ENCODE measurements at places on chromosomes 3 and 15. TPM values are rescaled to one million over a fixed set of nuclear protein-coding genes. Genes with fewer than 3 reads are reported as not detected.
A peak's percentile ranks its signal among the peaks of the same experiment; 100 is the strongest.

DNA sequence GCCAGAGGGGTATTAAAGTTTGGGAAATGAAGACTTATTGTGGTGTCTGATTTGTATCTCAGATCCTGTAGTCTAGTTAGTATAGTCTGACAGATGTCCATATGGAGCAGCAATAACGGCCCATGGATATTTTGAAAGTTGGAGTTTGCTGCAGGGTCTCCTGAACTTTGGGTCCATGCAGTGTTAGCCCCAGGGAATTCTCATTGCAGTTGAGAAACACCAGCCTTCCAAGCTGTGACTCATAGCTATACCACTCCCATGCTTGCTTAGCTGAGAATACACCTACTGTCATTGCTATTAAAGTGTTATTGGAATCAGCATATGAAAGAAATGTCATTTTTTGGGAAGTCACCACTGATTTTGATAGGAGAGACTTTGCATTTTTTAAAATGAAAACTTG, 29.2 kb downstream of the TMOD2 start:
- no peak for DNase-seq

GRCh38 chr3:17755836-17756235, 13.4 kb upstream of the TBC1D5 start:
- no peak for DNase-seq

DNA sequence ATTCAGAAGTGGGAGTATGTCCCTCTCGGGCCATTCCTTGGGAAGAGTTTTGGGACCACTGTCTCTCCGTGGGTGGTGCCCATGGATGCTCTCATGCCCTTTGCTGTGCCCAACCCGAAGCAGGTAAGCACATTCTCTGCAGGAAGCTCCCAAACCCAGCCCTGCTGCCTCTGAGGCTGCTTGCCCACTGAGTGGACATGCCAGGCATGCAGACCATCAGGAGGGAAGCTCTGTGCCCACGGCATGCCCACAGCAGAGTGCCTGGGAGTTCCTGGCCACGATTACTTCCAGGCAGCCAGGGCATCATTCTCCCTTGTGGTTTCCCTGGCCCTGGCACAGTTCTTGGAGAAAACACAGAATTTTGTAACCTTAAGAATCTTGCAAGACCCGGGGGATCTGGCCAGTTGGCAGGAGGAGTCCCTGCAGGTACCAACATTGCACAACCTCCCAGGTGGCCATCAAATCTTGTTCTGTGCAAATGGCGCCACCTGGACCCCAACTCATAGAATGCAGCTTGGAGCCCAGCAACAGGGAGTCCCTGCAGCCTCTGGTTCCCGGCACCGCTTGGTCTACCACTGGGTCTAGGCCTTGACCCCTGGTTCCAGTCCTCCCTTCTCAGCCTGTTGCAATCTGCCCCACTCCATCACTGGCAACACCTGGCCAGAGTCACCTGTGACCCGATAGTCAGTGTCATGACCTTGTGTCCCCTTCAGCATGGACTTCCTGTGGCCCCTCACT, 20.4 kb downstream of the FAH start:
- peak; percentile 46 for DNase-seq

The NR2F2 gene
- not detected for total RNA-seq

The SI gene
- total RNA-seq = not detected

DNA sequence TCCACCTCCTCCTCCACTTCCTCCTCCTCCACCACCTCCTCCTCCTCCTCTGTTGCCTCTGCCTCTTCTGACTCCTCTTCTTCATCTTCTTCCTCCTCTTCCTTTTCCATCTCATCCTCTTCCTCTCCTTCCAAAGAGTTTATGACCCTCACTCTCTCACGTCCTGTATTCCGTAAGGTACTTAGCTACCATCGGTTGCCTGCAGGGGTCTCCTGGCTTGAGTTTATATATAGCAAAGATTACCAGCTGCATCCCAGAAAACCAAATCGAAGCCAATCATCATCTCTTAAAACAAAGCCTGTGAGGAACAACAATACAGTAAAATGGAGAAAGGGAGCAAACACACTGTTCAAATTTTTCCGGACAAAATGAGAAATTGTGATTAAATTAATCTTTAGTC, 317.4 kb downstream of the C3orf38 start:
- no peak for DNase-seq

DNA sequence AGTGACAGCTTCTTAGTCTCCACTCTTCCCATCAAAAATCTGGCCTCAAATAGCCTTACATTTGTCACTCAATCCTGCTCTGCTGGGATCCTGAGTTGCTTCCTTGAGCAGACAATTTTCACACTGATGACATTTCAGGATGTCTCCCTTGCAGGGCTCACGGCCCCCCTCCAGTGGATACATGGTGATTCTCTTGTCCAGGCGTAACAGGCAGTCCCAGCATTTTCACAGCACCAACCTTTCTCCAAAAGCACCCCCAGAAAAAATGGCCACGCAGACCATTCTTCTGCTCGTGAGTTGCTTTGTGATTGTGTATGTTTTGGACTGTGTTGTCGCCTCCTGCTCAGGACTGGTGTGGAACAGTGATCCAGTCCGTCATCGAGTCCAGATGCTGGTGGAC, 47.4 kb upstream of the WNT7A start:
- DNase-seq = no peak

DNA sequence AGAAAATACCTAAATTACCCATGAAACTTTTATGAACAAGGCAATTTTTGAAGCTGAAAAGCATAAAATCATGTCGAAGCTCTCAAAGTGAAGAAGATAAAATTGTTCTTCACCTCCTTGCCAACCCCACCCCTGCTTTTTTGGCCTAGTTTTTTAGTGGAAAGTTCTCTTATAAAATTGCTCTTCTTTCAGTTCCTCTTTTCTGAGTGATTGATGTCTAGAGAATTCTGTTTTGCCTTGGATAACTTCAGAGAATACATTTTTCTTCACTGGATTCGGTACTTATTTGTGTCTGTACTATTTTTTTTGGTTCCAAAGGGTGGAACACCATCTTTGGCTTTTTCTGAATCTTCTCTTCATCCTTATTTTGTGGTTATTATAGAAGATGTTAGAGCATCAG, 25.0 kb upstream of the PYDC2 start:
- no peak for DNase-seq

- DNase-seq = no peak
Measured at GRCh38 chr3:132417695-132418411, 551 bp downstream of the DNAJC13 start.

The PDCD7 gene
- 33.6 TPM for total RNA-seq

GRCh38 chr15:41494190-41494921, 682 bp downstream of the ITPKA start:
- peak; percentile 59 for DNase-seq

DNA sequence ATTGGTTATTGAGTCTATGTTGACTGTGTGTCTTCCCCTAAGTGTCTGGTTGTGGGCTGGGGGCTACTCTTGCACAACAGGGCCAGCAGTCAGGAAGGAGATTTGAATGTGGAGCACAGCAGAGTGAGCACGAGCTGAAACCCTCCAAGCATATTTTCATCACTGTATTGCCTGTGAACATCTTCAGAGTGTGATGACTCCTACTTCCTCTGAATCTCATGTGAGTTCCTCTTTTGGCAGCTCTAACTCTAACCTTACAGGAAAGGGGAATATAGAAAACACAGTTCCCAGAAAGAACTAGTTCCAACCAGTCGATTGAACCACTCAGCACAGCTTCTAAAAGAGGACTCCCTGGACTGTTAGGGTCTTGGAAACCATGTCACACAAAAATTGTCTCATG, 211.6 kb downstream of the RAP2B start:
- no peak for DNase-seq

- no peak for DNase-seq
Measured at GRCh38 chr15:31300208-31300661, 26.4 kb upstream of the KLF13 start.

DNA sequence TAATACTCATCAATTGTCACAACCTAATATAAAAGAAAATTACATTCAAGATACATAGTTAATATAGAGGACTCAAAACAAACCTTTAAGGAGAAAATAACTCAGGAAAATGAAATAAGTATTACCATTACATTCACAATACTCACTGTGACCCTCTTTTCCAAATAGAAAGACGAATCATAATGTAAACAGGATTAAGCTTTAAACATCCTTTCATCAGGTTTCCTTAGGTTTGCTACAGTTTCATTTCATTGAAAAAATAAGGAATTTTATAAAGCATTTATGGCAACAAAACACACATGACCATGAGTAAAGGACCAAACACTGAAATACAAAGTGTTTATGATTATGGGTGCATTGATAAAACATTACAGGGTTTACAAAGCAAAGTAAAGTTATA, 162.7 kb downstream of the ALCAM start:
- DNase-seq = no peak

The SSR3 gene
- total RNA-seq = 175 TPM

GRCh38 chr15:70036585-70037291, 61.0 kb downstream of the TLE3 start:
- no peak for DNase-seq

The EAF2 gene
- 8.9 TPM for total RNA-seq

GRCh38 chr3:105836533-105836932, 32.3 kb downstream of the CBLB start:
- no peak for DNase-seq

The GOLGA6B gene
- not detected for total RNA-seq

The CHRFAM7A gene
- total RNA-seq = not detected

GRCh38 chr15:48560321-48561051, 85.0 kb downstream of the FBN1 start:
- no peak for DNase-seq

DNA sequence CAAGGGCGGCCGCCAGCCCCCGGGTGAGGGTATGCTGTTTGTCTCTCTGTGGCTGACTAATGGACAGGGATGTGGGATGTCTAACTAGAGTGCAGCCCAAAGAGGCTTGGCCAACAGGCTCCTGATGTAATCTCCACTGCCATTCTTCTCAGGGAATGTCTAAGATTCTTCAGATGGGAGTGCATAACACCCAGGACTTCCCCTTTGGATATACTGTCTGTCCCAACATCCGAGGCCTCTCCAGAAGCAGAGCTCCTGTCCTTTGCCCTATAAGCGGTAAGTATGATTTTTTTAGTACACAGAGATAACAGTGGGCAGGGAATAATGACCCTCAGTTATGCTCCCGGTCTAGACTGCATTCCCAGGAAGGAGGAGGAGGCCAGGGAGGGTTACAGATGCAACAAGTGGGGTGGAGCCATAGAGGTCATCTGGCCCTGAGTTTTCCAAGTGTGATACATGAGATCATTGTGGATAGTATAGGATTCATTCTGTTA, 62.5 kb upstream of the SLCO2A1 start:
- no peak for DNase-seq

The LMAN1L gene
- total RNA-seq = 0.27 TPM

GRCh38 chr15:56805466-56806147, 72.3 kb upstream of the ZNF280D start:
- DNase-seq = no peak

- no peak for DNase-seq
Measured at GRCh38 chr3:136992115-136992514, 34.3 kb downstream of the IL20RB start.

DNA sequence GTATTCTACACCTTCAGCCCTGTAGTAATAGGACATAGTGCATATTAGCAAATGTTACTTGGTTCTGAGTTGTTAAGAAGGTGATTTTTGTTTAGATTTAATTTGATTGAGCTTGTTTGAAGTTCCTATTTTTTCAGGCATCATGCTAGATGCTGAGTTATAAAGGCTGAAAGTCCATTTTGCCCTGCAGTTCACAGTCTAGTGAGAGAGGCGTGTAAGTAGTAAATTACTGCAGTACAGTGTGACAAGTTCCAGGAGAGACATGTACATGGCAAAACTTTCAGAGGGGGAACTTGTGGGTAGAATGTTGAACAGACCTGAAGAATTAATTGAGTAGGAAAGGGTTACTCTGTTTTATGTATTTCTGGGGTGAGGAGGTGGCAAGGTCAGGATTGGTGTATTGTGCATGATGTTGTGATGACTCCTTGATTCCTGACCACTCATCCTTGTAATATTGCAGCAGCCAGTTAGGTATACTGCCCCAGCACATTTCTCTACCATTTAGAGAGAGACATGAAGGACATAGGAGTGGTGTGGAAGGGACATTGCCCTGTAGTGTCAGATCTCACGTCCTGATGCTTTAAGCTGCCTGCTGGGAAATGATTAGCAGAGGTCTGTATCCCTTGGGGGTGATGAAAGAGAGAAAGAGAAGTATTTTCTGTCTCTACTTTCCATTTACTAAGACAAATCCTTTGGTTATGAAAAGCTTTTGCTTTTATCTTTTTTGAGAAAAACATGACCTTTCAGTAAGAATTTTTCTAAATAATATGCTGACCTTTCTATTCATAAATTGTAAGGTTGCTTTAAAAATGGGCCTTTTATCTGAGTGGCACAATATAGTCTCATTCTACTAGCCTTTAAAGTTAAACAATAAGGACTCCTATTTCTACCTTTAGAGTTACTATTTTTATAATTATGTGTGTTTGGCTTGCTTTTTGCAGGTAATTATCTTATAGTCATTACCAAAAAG, 16.9 kb downstream of the SACM1L start:
- no peak for DNase-seq

The LRRC31 gene
- not detected for total RNA-seq

The ZNF710 gene
- 13.2 TPM for total RNA-seq

DNA sequence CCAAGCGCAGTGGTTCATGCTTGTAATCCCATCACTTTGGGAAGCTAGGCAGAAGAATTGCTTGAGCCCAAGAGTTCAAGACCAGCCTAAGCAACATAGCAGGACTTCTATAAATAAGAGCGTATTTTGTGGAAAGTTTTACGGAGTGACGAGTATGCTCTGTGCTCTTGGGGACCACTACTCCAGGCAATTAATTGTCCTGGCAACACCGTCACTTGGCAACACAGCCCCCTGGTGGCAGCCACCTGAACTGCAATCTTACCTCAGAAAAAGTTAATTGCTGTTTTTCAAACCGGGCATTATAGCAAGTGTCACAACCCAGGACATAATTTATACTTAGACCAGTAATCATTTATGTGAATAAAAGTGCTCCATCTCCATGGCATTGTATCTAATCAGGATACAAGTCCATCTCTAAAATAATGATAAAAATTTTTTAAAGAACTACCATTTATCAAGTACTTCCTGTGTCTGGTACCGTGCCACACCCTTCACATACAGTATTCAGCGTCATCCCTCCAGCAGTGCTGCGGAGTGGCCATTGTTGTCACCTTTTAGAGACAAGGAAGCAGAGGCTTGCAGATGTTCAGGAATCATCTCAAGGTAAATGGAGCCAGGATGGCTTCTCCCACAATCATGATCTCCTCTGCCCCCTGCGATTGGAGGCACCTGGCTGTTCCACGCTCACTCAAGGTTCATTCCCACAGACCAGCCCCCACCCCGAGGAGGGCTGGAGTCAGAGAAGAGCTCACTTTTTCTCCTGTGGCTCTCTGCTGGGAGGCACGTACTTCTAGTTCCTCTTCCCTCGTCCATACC, 34.5 kb downstream of the PLA2G4D start:
- DNase-seq = peak; percentile 58

The CLSTN2 gene
- not detected for total RNA-seq

- DNase-seq = no peak
Measured at GRCh38 chr15:64749167-64749566, 26.2 kb downstream of the RBPMS2 start.

DNA sequence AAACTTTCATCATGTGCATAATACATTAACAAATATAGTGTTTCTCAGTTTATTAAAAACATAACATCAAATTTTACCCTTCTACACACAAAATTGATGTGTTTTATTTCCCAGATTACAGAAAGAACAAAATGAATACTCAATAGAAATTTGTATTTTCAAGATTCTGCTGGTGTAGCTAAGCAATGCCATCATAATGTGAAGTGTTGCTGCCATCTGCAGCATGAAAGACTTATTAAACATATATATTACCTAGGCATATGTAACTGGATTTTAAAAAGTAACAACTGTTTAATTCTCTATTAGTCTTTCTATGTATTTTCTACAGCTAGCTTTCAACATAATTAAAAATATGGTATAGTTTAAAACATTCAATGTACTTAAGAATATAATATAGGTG, 27.5 kb downstream of the PLSCR5 start:
- DNase-seq = peak; percentile 48
